ENCODE measurements at places on chromosomes 12 and 14. TPM values are rescaled to one million over a fixed set of nuclear protein-coding genes. Genes with fewer than 3 reads are reported as not detected.

TPPP2 gene
- total RNA-seq: not detected

TSPAN11 gene
- not detected for total RNA-seq

P2RX4 gene
- 19.4 TPM for total RNA-seq

FAM222A gene
- total RNA-seq: 11.7 TPM

IGFBP6 gene
- total RNA-seq: 299 TPM

MORN3 gene
- total RNA-seq: 1.6 TPM

SIX4 gene
- 33.2 TPM for total RNA-seq

TEX52 gene
- total RNA-seq: not detected

SLC10A1 gene
- total RNA-seq: not detected

ARHGEF25 gene
- total RNA-seq: 18.1 TPM

All from PC-3 (cell line).